SW 1271 (cell line): ENCODE measurements at places on chromosomes 7 and 10.

DNA sequence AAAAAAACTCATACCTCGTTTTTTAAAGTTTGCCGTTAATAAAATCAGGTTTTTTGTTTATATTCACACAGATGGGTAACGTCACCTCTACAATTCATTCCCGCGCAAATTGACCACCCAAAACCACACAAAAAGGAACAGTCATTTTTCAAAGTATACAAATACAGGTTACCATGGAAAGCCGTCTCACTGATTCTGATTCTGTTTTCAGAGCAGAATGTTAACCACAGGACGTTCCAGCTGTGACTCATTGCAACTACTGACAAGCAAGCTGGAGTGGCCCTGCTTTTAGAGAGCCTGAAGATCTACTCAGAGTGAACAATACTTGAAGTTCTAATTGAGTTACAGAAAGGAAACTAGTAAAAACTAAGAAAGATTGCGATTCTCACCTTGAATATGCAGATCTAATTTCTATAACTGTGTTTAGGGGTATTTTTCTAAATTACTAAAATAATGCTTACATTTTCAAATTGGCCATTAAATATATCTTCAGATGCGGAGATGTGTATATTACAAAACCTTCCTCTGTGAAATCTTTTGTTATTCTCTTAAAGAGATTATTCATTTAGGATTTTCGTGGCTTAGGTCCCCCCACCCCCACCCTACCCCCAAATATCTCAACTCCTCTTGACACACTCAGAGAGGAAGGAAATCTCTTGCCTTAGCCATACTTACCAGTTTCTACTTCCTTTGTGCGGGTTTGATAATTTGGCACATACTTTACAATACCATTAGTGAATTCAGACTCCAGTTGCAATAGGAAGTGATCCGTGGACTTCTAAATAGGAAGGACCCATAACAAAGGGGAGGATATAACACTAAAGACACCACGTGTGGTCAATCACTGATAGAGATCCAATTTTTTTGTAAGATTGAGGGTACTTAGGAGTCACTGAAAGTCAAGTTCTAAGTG is 106.0 kb downstream of the CUBN start:
- peak; percentile 88 for DNase-seq

DNA sequence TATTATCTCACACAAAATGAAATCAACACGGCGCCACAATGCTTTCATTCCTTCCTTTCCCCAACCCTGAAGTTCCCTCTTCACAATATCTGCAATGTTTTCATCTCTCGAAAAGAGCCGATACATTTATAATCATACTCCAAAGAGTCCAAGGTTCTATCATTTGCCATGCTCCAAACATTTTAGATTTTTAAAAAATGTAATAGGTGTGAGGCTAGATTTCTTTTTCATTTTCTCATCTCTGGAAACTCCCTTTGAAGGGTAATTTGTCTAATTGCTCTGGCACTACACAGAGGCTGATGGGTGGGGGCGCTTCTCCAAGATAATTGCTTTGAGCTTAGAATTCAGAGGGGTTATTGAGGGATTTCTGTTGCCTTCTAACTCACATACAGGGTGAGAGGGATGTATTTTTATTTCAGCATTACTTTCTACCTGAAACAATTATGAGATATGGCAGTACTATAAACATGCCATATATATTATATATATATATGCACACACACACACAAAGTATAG is 4.9 kb downstream of the DLX5 start:
- no peak for DNase-seq

- no peak for DNase-seq
These were observed 60.9 kb upstream of the ADRB1 start for GRCh38 chr10:113982769-113983168.

GRCh38 chr10:60340973-60341372 is 48.7 kb downstream of the ANK3 start:
- DNase-seq: no peak

DNA sequence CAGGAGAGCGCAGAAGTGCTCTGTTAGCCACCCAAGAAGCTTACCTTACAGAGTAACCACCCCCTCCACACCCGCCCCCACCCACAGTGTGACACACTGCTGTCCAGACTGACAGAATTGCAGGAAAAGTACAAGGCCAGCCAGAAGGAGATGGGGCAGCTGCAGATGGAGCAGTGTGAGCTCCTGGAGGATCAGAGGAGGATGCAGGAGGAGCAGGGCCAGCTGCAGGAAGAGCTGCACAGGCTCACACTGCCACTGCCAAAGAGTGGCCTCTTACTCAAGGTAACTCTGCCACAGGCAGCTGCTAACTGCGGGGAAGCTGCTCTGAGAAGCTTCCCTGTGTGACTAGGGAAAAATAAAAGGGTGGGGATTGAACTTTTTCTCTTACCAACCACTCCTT is 17.6 kb downstream of the CCDC136 start:
- no peak for DNase-seq

GRCh38 chr10:620417-620816 is 69.1 kb downstream of the DIP2C start:
- no peak for DNase-seq

- DNase-seq: no peak
These were observed 24.8 kb downstream of the NPTX2 start for GRCh38 chr7:98641646-98642500.

- DNase-seq: peak; percentile 69
These were observed 11.9 kb upstream of the SFR1 start for GRCh38 chr10:104109908-104110662.

DNA sequence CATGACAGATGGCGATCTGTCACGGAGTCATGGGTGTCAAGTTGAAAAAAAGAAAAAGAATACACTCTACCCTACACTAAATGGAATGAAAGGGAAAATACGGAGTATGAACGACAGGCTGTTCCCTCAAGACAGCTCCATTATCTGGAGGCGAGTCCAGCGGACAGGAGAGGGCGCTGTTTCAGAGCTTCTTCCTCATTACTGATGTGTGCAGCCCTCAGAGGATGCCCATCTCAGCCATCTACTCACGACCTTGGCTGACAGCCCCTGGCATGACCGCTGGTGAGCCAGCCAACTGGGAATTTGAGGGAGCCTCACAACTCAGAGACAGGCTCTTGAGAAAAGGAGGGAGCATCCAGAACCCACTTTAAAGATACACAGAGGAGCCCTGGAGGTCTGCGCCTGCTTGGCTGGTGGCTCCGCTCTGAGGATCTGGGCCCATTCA is 49.6 kb upstream of the SMNDC1 start:
- DNase-seq: peak; percentile 42

DNA sequence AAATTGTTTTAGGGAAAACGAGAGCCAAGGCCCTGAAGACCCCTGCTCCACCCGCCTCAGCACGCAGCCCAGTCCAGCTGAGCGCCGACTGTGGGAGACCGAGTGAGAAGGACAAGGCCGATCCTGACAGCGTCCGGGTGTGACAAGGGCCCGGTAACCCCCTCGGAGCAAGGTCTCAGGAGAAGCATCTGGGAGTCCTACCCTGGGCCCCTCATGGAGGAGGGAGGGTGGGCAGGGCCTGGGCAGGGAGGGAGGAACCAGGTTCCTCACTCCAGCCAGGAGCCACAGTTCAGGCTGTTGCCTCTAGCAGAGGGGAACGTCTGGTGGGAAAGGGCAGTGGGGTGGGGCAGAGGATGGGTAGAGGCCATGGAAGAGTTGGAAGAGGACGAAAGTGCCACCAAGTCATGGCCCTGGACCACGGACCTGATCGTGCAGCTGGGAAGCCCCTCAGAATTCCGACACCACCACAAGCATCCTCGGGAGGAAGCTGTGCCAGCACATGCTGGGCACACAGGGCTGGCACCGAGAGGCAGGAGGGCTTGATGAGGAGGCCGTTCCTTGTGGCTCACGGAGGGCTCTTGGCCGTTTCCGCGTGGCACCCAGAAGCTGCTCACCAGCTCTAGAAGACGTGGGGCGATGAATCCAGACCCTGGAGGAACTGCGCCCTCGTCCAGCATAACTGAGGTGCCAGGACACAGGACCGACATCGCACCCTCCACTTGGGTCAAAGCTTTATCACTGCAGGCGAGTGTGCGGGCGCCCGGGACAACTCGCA is 2.2 kb upstream of the KNDC1 start:
- no peak for DNase-seq

DNA sequence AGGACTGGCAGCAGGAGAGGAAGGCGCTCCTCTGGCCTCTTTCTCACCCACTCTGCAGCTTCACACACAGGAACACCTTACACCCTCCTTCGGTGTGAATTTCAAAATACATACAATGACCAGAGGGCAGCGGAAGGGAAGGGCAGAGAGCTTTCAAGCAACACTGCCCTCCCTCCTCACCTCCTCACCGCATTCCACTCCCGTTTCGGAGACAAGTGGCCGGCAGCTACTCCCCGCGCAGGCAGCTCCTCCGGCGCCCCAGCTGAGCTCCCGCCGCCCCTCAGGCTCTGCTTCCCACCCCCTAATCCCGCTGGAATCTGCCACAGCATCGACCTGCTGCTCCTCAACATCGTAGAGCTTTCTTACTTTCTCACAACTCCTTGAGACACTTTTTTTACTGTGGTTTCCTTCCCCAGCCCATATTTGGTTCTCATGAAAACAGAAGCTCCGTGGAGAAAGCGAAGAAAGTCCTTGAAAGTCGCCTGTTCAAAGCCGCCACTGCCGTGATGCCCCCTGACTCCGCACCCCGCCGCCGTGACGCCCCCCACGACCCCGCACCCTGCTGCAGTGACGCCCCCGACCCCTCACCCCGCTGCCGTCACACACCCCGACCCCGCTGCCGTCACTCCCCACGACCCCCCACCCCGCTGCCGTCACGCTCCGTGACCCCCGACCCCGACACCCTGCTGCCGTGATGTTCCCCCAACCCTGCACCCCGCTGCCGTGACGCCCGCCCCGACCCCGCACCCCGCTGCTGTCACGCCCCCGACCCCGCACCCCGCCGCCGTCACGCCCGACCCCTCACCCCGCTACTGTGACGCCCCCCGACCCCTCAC is 14.6 kb upstream of the GPER1 start:
- DNase-seq: no peak

- DNase-seq: no peak
These were observed 23.0 kb downstream of the PRLHR start for GRCh38 chr10:118572256-118573041.

DNA sequence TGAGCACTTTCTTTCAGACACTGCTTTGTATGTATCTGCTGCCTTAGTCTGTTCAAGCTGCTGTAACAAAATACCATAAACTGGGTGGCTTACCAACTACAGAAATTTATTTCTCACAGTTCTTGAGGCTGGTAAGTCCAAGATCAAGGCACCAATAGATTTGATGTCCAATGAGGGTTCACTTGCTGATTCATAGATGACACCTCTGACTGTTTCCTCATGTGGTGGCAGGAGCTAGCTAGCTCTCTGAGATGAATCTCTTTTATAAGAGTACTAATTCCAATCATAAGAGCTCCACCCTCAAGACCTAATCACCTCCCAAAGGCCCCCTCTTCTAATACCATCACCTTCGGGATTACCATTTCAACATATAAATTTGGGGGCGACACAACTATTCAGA is 76.6 kb upstream of the ADO start:
- DNase-seq: no peak

DNA sequence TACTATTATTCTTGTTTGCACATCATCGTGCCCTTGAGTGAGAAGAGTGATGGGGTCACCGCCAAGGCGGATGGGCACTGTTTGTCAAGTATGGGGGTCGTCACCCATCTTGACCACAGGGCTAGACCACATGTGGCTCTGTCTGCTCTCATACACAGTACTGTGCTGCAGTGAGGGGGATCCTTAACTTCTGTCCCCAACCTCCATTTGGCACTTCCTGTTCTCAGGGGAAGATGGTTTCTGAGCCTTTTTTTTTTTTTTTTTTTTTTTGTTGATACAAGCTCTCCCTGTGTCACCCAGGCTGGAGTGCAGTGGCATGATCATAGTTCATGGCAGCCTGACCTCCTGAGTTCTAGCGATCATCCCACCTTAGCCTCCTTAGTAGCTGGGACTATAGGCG is 13.6 kb downstream of the WBP1L start:
- no peak for DNase-seq

DNA sequence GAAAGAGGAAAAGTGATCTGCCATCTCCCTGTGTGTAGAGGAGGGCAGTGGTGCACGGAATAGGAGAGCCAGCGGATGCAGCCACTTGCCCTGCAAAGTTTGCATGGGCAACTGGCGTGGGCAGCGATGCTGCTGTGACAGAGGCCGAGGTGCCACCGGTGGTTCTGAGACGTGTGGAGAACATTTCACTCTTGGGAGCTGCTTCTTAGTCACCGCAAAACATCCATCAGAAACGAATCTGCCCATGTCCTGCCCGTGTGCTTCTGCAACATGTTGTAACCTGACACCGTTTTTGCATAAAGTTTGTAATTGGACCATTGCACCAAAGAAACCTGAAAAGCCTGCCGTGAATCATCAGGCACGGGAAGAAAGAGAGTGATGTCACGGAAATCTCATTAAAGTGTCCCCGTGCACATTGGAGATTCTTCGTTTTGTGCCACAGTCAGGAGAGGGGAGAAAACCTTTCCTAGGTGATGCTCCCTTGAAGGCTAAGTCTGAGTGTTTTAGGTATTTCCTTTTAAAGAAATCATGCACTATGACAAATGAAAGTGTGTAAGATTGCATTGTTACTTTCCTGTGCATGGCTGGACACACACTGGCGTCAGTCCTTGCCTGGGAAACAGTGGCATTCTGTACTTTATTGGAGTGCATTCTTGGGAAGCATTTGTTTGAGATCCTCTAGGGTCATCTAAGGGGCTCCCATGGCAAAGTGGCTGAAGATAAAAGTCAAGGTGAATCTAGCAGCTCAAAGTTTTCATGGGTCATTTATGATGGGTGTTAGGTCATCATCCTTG is 302.6 kb downstream of the KLF6 start:
- DNase-seq: no peak

DNA sequence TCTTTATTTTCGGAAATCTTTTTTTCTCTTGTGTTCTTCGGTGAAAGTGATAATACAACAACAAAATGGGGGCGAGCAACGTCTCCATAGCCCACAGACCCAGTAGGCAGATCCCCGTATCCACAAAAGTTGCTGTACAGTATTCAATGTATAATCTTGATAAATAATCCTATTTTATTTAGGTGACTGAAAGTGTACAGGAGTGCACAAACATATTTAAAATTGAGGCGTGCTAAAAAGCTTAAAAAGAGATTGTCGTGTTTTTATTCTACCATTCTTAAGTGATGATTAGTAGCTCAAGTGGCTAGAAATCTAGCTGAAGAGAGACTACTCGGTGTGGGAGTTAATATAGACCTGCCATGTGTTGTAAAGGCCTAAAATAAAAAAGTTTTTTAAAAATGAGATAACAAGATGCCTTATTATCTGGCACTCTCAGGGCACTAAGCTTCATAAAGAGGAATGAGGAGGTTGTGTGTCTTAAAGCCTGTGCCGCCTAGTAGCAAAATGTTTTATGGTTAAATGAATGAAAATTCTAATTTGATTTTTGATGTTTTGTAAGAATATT is 1.6 kb downstream of the CAPZA2 start:
- no peak for DNase-seq
